ENCODE measurements at places on chromosomes 3 and 15. TPM values are rescaled to one million over a fixed set of nuclear protein-coding genes. Genes with fewer than 3 reads are reported as not detected.

The DTX3L gene
- total RNA-seq = 13.0 TPM

The GPR62 gene
- total RNA-seq = 0.12 TPM

The SKOR1 gene
- total RNA-seq = 0.75 TPM

The SLCO3A1 gene
- 4.8 TPM for total RNA-seq

The GABRG3 gene
- total RNA-seq = 0.24 TPM

The STRIT1 gene
- not detected for total RNA-seq

The ERC2 gene
- 34.8 TPM for total RNA-seq

The PTH1R gene
- total RNA-seq = 0.26 TPM

The SIDT1 gene
- total RNA-seq = not detected

The LSAMP gene
- 20.7 TPM for total RNA-seq

The CLN6 gene
- total RNA-seq = 48.4 TPM

The CACNA1D gene
- total RNA-seq = 6.3 TPM

Data from progenitor cell of endocrine pancreas (in vitro differentiated cells).